ENCODE measurements at places on chromosomes 13 and 19.
A peak's percentile ranks its signal among the peaks of the same experiment; 100 is the strongest.

DNA sequence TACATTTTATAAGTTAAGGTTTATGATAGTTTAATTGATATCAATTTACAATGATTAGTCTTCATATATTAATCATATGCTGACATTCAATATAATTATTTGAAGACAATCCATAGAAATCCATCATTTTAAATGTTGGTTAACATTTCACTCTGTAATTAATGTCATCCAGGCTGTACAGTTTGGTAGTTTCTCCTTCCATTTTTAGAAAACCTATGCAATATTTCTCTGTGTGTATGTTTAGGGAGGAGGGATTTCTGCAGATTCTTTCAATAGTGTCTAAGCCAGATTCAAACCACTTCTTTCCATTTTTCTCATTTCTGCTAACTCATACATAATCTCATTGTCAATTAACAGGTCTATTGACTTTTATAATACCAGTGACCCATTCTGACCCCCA, 1159.0 kb upstream of the ATXN8OS start:
- DNase-seq = no peak

GRCh38 chr13:110254151-110254679, 52.7 kb downstream of the COL4A1 start:
- DNase-seq = peak; percentile 75

GRCh38 chr13:52780092-52780491, 40.5 kb upstream of the CNMD start:
- no peak for DNase-seq

DNA sequence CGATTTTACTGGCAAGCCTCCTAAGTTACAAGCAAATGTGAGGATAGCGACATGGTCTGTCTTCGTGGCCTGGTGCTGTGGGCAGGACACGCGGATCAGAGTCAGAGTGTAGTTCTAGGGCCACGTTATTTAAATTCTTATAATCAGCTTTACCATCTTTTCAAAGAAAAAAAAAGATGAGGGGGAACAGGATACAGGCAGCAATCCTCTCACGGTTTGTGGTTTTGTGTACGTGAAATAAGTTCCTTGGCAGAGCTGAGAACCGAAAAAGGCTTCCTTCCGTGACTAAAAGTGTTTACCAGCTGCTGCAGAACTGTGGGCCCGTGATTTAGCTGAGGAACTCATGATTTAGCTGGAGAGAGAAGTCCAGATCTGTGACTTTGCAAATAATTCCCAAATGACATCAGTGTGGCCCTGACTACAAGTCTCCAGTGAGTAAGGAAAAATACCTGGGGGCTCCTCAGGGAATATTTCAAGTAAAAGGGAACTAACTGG, 27.2 kb downstream of the RCBTB2 start:
- DNase-seq = peak; percentile 89

- DNase-seq = no peak
These were observed 91.6 kb downstream of the RYR1 start for GRCh38 chr19:38524994-38525634.

DNA sequence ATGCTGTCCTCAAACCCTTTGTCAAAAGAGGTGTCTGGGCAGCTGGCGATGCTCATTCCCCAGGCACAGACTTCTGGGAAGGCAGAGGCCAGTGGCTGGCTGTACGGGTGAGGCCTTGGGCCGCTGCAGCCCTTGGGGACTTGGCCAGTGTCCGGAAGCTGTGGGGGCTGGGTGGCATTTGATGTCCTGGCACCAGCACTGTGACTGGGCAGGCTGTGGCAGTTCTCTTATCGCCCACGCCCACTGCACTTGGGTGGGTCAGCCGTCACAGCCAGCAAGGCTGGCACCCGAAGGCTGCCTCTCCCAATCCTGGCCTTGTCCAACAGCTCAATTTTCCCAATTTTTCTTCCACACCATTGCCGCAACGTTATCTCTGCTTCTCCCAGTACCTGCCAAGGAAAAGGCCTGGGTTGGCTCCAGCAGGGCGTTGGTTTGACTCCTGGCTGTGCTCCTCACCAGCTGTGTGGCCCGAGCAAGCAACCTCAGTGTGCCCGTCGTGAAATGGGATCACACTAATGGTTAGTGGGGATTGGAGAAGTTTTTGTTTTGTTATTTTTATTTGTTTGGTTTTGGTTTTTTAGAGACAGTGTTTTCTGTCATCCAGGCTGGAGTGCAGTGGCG, 12.7 kb upstream of the SLC44A2 start:
- peak; percentile 48 for DNase-seq

- DNase-seq = no peak
These were observed 183.9 kb downstream of the LHFPL6 start for GRCh38 chr13:39419068-39419467.

DNA sequence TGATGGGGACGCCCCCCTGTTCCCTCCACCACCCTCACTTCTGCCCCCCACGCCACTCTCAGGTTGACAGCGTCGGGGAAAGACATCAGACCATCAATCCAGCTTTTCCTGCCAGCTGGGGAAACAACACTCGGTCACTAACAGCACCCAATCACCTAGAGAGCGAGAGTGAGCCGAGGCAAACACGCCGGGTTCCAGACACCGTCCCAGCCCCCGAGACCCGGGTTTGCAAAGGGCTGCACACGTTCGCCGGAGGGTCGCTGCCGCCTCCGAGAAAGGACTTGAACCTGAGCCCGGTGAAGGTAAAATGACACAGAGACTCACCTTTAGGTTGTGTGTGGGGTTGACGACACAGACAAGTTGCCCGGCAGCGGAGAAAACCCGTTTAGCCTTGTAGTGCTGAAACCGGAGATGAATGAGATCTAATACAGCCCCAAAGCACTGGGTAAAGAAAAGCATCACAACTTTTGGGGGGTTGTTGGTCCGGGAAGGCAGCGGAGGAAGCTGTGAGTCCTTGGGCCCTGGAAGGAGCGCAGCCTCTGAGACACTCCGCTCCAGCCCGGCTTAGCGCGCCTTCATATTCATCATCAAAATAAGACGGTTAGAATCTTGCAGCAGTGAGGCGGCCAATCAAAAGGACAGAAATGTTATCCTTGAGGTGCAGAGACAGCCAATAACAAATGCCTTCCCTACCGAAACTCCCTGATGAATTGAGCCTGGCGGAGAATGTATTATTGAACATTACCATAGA, at the start of gene SIAH3:
TSS of gene SIAH3 (minus strand) at position 583 of the 751 bp plus-strand sequence. CDS start at position 459, 124 bp downstream.
- peak; percentile 38 for DNase-seq

DNA sequence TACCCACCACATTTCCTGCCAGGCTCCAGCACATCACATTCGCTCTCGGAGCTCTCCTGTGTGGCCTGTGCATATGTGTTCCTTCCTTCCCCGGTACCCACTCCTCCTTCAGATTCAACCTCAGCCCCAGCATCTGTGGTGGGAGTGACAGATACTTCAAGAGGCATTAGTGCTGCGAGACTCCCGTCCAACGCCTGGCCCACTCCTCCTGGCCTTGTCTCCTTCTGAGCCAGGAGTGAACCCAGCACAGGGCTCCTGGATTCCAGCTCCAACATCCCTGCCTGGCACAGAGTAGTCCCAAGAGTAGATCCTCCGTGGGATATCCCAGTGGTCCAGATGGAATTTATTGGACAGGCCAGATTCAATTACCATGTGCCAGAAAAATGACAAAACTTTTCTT, 55.9 kb downstream of the SACS start:
- no peak for DNase-seq

- peak; percentile 53 for DNase-seq
These were observed 5.0 kb downstream of the RNF113B start for GRCh38 chr13:98171900-98172589.

DNA sequence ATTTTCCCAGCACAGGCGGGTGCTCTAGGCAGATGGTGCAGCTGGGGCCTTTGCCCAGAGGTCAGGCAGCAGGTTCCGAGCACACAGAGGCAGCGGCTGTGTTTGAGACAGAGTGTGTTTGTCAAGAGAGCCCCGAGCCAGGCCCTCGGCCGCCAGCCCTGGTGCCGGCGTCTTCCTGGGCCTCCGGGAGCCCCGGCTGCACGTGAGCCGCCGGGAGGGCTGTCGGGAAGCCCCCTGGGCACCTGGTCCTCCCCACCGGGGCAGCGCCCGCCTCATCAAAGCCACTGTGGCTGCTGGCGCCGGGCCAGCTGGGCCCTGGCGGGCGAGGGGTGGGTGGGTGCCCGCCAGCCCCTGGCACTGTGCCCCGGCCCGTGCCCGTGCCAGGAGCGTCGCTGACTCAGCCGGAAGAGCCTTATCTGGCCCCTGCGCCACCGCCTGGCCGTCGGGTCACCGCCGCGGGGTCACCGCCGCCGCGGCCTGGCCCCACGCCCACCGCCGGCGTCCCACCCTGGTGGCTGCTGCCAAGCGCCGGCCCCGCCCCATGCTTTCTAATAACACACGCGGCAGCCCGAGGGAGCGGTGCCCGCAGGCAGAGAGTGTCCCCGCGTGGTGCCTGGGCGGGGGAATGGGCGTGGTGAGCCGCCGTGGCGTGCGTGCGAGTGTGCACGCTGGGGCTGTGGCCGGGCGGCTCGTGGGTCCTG, 14.9 kb downstream of the ARID3A start:
- peak; percentile 73 for DNase-seq

DNA sequence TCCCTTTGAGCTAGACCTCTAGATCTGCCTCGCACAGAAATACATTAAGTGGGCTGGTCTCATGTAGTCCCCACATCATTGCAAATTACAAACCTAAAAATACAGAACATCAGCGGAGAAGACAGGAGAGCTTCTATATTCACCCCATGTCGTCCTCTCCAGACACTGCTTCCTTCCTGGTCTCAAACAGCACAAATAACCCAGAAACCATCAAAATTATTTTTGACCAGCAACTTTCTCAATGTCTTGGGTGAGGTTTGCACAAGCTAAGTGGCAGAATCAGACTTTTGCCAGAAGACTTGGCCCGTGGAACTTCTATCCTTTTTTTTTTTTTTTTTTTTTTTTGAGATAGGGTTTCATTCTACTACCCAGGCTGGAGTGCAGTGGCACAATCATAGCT, 28.2 kb downstream of the CLEC17A start:
- no peak for DNase-seq

GRCh38 chr19:20038358-20039202, 725 bp downstream of the ZNF682 start:
- no peak for DNase-seq

GRCh38 chr13:95375706-95376105, 74.5 kb upstream of the ABCC4 start:
- no peak for DNase-seq

DNA sequence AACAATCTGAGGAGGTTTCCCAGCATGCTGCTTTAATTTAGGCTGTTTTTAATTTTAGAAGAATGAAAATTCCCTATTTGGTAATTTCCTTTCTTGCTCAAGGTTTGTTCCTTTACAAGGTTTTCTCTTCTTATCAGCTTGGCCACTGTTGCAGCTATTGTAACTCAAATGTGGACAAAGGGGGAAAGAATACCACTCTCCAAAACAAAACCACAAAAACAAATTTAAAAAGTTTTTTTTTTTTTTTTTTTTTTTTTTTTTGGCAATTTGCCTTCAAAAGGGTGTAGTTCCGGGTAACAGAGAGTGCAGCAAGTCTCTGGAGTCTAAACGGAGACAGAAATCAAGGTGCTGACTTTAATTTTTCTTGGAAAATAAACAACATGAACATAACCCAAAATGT, 306.4 kb upstream of the ARGLU1 start:
- no peak for DNase-seq

GRCh38 chr13:84096216-84096615, 213.9 kb upstream of the SLITRK1 start:
- DNase-seq = no peak

DNA sequence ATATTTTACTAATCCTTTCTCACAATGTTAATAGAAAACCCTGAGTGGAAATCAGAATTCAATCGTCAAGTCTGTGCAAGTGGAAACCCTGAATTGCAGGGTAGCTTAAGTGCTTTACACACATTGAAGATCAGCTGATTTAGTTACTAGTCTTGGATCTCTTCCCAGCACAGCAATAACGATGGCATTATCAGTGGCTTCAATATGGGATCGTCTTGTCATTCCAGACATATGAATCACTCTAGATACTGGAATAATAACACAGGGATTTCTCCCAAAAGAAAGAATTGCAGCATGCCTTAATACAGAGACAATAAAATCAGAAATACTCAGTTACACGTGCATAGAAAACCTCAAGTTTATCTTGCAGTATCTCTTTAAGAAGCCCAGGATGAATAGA, 12.6 kb upstream of the METTL21C start:
- DNase-seq = peak; percentile 62

DNA sequence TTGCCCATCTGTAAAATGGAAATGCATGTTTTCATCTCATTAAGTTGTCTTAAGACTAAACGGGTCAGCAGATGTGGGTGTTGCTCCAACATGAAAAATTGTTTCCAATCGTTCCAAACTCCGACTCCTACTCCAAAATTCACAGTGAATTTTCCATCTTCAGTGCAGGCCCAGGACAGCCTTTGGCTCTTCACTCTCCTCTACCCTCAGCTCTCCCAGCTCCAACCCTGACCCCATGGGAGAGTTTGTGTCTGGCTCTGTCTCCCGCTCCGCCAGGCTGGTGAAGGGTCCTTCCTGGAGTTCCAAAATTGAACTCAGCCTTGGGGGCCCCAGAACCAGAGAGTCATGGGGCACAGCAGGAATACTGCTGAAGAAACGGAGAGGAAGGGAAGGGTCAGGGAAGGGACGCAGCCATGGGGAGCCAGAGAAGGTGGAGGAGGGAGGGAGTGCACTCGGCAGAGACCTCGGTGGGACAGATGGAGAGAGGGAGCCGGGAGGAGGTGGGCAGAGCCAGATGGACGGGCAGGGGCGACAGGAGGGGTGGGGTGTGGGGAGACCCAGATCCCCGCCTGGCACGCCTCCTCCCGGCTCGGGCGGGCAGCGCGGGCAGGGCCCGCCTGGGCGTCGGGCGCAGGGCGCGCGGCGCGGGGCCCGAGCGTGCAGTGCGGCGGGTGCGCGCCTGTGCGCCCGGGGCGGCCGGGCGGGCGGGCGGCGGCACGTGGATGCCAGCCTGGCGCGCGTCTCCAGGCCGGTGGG, 45.6 kb downstream of the CELF5 start:
- DNase-seq = peak; percentile 58

GRCh38 chr13:98372876-98373275, 195.8 kb upstream of the RNF113B start:
- peak; percentile 78 for DNase-seq

- no peak for DNase-seq
These were observed 380.7 kb downstream of the SLITRK5 start for GRCh38 chr13:88051746-88052482.

- no peak for DNase-seq
These were observed 2.0 kb downstream of the CAMSAP3 start for GRCh38 chr19:7597689-7598088.

GRCh38 chr13:111973186-111973585, 93.8 kb upstream of the SOX1 start:
- DNase-seq = no peak

Data from muscle of leg (tissue), 16 donors.